PC-9 (cell line): ENCODE measurements at places on chromosomes 12 and 14. TPM values are rescaled to one million over a fixed set of nuclear protein-coding genes. Genes with fewer than 3 reads are reported as not detected.

The SSPN gene
- 10.4 and 14.0 TPM in 2 replicates for total RNA-seq

The PAPLN gene
- total RNA-seq, result 0.15 TPM in 1 of 2 replicates, not detected in the other

The MYO1A gene
- not detected in 2 replicates for total RNA-seq

The PSMB11 gene
- not detected in 2 replicates for total RNA-seq

The SSTR1 gene
- 0.50 TPM in 2 replicates for total RNA-seq

The PLA2G1B gene
- total RNA-seq, result not detected in 2 replicates

The ENDOU gene
- total RNA-seq, result 0.25 and 0.39 TPM in 2 replicates

The PPFIA2 gene
- not detected in 2 replicates for total RNA-seq

The TESPA1 gene
- total RNA-seq, result not detected in 2 replicates

The GALNT4 gene
- total RNA-seq, result 3.2 and 3.7 TPM in 2 replicates

DNA sequence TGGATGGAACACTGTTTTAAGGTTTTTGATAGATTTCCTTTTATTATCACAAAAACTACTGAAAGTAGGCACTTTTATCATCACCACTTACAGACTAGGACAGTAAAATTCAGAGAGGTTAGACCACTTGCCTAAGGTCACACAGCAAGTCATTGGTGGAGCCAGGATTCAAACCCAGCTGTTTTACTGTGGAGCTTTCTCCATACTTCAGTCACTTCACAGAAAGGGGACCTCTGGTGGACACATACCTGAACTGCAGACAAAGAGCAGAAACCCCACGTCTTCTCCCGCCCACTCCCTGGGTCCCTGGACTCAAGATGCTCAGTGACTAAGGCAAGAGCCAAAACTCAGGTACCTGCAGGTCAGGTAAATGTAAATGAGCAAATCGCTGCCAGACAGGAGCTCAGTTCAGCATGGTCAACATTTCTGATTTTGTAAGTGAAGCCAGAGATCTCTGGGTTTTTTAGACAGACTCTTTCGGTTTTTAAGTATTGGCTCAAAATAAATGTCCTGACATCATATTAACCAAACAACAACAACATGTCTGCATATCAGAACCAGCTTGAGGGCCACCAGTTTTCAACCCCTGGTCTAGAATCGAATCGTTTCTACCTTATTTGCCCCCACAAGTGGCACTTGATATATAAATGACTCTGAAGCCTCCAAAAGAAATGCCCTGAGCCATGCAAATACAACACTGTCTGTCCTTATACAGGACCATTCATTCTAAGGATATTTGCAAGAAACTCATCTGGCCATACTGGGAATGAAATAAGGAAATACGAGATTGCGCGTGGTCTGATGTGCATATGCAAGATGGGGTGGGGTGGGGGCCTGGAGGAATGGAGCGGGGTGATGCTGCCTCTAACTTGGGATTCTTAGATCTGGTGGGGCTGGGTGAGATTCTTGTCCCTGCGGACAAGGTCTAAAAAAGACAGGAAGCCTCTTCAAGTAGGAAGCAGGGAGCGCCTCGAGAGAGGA, 110.9 kb downstream of the KSR2 start:
- peak; percentile 50 for DNase-seq

DNA sequence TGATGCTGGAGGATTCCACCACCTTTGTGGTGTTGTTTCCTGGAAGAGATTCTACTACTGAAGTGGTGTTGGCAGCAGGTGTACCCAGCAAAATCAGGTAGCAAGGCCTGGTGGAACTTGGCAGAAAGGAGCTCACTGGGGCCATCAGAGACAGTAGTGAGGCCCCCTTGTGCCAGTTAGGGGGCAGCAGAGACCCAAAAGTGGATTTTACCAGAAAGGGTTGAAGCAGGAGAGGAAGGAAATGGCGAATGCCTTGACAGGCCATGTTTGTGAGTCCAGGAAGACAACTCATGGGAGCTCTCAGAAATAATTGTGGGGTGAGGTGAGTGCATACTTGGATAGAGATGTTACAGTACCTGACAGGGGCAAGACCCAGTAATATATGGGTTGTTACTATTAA, 137.7 kb upstream of the FGD4 start:
- DNase-seq, result no peak

DNA sequence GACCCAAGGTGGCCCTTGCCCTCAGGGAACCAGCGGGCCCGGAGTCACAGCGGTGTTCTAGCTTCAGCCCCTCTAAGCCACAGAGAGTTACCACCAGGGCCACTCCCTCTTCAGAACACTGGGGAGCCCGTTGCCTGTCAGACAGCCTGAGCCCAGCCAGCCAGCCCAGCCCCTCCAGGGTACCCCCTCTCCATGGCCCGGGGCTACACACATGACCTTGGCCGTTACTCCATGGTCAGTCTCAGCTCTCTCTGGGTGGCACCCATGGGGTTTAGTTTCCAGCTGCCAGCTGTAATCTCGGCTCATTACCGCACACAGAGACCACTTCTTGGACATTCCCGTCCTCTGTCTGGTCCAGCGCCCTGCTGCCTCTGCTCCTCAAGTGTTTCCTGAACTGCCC, 35.0 kb downstream of the PPP2R5C start:
- DNase-seq, result no peak

DNA sequence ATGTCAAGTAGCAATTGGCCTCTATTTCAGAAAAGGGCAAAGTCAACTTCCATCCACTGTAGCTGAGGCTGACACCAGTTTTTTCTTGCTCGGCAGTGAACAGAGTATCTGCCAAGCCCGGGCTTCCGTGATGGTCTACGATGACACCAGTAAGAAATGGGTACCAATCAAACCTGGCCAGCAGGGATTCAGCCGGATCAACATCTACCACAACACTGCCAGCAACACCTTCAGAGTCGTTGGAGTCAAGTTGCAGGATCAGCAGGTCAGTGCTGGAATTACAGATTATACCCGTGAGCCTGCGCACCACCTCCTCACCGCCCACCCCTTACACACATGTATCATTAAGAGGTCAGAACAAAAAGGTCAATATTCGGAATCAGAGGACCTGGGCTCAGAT, 19.4 kb downstream of the EVL start:
- no peak for DNase-seq

DNA sequence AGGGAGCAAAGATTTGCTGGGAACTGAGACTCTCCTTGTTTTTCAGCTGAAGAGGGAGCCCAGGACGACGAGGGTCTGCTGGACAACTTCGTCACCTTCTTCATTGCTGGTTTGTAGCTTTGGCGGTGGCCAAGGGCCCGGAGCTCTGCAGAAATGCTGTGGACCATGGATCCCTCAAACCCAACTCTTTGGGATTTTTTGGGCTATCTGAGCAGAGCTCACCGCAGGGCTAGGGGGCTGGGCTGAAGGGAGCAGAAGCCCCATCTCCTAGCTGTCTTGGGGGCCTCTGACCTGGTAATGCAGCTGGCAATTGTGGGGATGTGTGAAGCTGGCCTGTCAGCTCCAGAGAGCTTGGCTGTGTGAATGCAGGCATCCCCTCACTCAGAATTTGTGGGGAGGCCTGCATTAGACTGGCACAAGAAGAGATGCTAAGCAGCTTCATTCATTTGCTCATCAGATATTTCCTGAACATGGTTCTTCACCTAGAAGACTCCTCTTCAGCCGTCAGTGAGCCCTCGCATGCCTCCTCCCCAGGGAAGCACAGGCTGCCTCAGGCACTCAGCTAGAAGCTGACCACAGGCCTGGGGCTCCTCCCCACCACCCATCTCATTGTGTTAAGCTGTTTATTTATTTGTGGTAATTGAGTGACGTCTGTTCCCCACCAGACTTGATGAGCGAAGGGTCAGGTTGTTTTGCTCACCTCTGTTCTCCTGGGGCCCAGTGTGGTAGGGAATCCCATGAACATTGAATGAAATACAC, 32.2 kb downstream of the CYP46A1 start:
- DNase-seq, result no peak

DNA sequence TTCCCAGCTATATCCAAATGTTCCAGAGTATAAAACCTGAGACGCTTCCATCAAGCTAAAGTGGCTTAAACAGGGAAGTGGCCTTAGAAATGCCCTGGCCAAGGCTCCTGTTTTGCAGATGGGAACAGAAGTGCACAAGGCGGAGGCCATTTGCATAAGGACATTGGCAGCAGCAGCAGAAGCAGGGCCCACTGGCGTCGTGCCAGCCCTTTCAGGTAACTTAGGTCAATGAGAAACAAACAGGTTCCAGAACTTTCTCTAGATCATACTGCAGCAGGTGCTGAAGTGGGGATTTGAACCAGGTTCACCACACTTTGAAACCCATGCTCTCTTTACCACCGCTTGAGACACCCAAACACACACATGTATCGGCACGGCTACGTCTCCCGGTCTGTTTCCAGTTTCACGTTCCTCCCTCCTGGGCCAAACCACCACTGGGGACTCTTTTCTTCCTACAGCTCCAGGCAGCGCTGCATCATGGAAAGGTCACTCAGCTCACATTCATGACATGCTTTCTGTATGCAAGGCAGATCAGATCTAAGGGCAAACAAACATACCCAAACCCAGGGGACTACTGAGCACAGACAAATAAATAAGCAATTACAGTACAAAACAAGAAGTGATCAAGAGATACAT, 46.0 kb upstream of the PLEKHG6 start:
- DNase-seq, result no peak

DNA sequence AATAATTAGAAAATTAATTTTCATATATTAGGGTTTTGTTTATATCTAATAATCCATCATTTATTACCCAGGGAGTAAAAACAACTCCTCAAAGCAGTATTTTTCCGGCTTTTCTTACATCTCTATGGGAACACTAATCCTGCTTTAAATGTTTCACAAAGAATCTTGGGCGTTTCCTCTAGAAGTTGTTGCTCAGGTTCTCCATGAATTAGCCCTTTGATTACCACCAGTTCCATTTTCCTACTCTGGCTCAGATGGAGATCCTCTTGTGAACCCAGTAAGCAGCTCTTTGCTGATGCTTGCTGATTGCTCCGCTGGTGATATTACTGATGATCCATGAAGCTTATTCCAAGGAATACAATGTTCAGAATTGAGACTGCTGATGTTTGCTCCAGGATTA, 78.5 kb upstream of the PKP2 start:
- DNase-seq, result no peak

- no peak for DNase-seq
Measured at GRCh38 chr14:53890611-53891101, 66.0 kb downstream of the BMP4 start.

- DNase-seq, result no peak
Measured at GRCh38 chr12:39626033-39626814, 6.6 kb upstream of the ABCD2 start.

GRCh38 chr12:124248941-124249825, 45.7 kb upstream of the RFLNA start:
- no peak for DNase-seq

GRCh38 chr12:52215587-52216031, 17.4 kb upstream of the KRT7 start:
- peak; percentile 99 for DNase-seq

DNA sequence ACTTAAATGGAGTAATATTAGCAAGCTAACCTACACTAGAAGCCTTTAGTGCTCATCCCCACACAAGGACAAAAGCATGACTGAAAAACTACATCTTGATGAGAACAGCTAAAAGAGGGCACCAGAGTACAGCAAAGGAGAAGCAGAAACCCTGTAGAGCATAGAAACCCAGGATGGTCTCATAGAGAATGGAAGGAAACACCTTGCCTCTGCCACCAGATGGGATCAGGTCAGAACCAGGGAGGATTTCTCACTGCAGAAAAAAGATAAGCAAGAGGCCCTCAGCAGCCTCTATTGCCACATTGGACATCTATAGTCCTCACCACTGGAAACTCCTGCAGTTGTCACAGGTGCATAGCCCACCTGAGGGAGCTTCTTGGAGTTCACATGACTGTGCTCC, 13.6 kb upstream of the ZNF705A start:
- no peak for DNase-seq

- DNase-seq, result no peak
Measured at GRCh38 chr12:132389526-132390286, 60.3 kb upstream of the GALNT9 start.

DNA sequence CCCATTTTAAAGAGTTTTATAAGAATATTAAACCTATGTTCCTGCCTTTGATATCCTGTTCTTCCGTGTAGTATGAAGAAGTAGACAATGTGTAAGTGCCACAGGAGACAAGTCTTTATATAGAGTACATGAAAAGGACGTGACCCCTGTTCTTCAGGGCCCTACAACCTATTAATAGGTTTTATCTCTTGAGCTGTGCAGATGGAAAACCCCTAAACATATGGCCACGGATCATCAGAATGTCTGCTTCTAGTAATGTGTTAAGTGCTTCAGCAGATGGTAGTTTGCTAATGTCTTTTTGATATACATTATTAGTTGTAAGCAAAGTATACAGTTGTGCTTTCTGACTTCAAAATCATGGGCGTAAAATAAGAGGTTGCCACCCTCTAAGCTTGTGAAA, 228.5 kb downstream of the PTPRO start:
- DNase-seq, result no peak

GRCh38 chr12:9372202-9372601, 164.0 kb upstream of the PZP start:
- DNase-seq, result no peak

GRCh38 chr12:94536040-94536965, 76.6 kb upstream of the CEP83 start:
- no peak for DNase-seq

DNA sequence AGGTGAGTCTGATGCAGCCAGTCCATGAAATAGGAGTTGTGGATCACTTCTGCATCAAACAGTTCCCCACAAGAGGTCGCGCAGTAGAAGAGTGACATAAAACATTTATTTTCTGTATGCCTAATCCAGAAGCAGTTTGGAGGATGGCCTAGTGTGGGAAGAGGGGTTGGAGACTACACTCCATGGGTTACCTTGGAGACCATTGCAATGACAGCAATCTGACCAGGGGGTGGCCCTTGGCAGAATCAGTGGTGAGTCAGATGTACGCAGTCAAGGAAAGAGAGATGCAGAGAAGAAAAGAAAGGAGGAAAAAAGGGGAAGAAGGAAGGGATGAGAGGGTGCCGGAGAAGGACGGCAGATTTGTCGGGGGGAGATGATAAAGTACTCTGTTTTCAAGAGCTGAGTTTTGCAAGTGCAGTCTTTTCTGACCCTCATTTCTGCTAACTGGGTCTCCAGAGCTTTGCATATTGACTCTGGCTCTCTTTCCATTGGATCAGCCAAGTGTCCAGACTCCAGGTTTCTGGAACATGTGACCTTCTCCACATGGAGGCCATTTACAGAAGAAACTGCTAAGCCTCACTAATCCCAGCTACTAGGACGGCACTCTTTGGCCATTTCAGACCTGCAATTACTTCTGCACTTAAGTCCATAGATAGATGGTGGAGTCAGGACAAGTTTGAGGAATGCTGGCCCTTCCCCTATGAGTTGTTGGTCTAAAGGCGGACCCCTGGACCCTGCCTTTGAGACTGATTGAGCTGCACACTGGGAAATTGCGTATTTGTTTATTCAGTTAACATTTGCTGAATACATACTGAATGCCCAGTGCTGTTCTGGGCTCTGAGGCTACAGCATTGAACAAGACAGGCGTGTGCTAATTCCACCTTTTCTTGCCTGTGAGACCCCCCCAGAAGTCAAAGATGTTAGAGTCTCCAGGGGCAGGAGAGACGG, 424.2 kb downstream of the BCL11B start:
- no peak for DNase-seq

- DNase-seq, result no peak
Measured at GRCh38 chr12:117692512-117692911, 276.3 kb downstream of the KSR2 start.

GRCh38 chr12:89846473-89847055, 137.9 kb upstream of the ATP2B1 start:
- DNase-seq, result no peak
